Glutamatergic neuron (in vitro differentiated cells): ENCODE measurements at places on chromosomes 13 and 19.

DNA sequence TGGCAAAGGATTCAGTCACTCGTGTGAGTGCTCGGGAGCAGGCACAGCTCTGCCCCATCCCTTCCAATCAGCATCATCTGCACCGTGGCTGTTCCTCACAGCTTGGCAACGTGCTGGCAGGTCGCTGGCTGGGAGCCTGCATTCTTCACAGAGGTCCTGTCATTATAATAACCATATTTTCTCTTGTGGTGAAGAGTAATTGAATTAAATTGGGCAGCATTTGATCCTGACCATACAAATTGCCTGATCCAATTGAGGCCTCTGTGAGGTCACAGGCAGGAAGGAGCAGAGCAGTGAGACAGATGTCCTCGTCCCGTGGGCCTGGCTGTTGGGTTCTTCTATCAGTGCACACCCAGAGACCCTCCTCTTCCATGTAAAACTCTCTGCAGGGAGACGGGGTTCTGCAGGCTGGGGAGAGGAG lies 407.8 kb downstream of the COG6 start:
- no peak for DNase-seq

GRCh38 chr13:49409008-49409407 lies 34.9 kb downstream of the CAB39L start:
- DNase-seq, result no peak

DNA sequence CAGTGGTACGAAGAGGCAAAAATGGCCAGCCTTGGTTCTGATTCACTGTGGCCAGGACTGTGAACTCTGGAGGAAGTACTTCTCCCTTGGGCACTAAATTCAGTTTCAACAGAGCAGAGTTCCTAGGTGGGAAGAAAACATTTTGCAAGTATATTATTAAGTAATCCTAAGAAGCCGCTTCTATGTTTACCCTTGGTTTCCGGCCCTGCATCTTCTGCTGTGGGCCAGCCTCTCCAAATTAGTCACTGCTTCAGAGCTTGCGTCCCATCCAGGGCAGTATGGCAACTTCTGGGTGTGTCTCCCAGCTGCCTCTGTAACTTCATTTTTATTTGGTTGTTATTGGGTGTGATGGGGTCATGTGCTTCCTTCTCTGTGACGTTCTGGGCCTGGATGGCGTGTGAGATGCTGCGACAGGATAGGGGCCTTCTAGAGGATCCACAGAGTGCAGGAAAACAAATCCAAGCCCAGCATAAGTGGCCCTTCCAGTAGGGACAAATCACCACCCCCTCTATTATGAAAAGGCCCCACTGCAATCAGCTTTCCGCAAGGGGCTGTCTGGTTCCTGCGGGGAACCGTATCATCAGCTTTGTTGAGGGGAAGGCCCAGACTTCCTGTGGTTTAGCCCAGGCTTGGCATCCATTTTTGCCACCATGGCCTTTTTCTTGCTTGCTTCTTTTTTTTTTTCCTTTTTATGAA lies 55.1 kb upstream of the C1QTNF9 start:
- DNase-seq, result no peak

DNA sequence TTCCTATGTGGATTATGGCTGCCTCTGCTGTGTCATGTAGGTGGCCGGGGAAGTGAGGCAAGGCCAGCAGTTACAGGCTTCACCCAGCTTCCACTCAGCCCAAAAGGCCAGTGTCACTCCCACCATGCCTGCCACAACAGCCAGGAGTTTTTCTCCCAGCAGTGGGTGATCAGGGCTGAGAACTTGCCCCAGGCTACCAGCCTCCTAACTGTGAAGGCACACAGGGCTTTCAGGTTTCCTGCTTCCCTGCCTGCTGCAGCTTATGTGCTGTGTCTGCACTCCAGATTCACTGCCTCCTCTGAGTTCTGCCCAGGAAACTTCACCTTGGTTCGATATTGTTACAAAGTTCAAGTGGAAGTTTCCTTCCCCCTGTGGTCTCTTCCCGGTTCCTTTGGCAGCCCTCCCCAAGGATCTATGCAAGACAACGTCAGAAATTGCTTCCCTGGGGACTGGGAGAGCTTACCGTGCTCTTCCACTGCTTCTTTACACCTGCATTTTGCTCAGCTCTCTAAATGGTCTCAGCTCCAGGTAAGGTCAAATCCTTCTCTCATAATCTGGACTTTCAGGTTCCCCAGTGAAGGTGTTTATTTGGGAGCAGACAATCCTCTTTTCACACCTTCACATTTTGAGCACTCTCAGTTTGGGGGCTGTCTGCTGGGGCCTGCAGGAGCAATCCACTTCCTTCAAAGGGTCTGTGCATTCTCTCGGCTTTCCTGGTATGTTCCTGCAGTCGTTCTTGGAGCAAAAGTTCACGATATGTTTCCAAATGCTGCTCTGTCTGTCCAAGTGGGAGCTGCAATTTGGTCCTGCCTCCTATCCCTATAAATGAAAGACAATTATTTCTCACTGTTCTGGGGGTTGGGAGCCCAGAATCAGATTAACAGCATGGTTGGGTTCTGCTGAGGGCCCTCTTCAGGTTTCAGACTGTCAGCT lies 1730.1 kb upstream of the PRR20A start:
- no peak for DNase-seq

- DNase-seq, result no peak
Measured at GRCh38 chr13:35714121-35714520, 237.6 kb upstream of the MAB21L1 start.

DNA sequence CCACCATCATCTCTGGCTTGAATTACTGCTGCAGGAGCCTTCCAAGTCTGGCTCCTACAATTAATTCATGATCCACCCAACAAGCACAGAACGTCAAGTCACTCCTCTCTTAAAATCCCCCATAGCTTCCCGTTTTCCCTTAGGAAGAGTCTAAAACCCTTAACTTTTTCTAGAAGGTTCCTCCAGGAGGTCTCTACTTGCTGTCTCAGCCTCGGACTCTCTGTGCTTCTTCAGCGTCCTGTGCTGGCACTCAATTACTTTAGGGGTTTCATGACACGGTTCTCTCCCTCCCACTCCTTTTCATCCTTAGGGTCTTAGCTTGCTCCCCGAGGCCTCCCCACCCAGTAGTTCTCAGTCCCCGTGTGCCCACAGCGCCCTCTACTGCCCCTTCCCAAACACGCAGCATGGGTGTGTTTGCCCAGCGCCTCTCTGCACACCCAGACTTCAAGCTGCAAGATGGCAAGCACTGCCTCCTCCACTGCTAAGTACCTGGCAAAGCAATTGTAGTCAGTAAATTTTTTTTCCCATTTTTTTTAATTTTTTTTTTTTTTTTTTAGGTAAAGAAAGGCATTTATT lies 25.8 kb upstream of the MAP3K10 start:
- DNase-seq, result peak; percentile 66

DNA sequence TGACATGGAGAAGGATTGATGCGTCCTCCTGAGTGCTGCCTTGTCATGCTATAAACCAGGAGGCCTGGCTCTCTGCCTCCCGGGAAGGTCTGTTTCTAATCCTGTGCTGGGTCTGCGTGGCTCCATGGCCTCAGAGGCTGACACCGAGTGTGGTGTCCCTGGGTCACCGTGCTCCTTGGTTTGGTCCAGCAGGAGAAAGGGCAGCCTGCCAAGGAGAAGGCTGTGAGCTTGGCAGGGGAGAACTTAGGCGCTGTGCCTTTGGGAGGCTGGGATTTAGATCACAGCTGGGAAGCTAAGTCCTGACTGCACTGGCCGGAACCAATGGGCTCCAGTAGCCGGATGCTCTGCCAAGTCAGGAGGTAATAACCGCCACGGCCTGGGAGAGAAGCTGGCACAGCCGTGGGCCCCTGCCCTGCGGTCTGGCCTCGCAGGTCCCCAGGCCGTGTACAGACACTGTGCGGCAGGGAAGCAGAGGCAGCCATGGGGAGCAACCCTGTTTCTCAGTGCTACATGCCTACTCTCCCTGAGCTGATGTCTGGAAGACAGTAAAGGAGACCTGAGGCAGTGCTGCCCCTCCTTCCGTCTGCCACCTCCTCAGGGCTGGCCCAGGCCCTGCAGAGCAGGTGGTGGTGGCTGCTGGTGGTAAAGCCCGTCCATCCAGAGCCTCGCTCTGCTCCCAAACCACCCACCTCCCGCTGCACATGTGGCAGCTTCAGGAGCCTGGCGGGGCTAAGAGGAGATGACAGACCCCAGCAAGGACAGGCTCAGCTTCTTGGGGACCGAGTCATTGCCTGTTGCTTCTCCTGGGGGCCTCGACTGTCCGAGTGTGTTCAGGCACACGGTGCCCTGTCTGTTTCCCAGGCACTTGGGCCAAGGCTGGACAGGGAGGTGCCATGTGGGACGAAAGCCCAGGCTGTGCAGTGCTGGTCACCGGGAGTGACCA lies 44.9 kb downstream of the C13orf46 start:
- no peak for DNase-seq
